ENCODE measurements at places on chromosomes 16 and 17.

DNA sequence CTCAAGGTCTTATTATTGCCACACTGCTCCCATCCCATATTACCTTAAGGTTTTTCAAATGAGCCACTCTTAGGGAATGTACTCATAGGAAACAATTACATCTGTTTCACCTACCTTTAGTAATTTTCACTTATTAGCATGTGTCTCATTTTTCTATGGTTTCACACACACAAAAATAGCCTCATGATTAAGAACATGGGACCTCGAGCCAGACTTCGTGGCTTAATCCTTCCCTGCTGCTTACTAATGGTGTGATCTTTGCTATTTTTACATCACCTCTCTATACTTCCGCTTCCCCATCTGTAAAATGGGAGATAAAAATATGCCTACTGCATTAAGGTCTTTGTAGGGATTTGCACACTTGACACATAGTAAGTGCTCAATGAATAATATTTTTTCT lies 38.5 kb downstream of the OTOA start:
- no peak for DNase-seq

DNA sequence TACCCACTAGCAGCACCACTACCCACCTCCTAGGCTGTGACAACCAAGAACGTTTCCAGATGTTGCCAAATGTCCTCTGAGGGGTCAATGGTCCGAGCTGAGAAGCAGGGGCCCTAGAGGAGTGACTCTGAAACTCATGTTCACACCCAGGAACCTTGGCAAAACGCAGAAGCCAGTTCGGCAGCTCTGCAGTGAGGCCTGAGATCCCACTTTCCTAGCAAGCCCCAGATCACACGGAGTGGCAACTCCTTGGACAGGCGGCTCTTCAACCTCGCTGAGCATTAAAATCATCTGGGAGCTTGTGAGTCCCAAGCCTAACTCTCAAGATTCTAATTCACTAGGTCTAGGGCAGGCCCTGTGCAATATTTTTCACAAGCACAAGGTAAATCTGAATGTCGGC lies 17.3 kb downstream of the ELAC2 start:
- no peak for DNase-seq

- DNase-seq, result no peak
Measured at GRCh38 chr16:86608301-86608747, 30.0 kb downstream of the FOXL1 start.

DNA sequence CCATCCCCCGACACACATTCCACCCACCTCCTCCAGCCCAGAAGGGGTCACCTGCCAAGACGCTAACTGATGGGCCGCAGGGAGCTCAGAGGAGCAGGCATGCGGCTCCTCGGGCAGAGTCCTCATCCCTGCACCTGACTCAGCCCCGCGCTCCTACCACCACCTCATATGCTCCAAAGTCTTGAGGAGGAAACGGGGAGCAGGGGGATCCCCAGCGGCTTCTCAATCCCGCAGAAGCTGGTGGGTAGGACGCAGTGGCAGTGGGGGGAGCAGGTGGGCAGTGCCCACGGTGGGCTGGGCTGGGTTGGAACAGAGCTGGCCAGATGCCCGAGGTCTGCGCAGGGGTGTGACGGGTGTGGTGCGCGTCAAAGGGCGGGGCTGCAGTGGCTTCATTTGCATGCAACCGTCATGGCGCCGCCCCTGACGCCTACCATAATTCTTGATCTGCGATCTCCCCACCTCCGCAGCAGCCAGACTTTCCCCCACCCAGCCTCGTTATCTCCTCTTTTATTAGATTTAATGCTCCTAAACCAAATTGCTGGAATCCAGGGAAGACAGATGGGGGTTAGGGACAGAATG lies 39.0 kb upstream of the EMP2 start:
- DNase-seq, result no peak

DNA sequence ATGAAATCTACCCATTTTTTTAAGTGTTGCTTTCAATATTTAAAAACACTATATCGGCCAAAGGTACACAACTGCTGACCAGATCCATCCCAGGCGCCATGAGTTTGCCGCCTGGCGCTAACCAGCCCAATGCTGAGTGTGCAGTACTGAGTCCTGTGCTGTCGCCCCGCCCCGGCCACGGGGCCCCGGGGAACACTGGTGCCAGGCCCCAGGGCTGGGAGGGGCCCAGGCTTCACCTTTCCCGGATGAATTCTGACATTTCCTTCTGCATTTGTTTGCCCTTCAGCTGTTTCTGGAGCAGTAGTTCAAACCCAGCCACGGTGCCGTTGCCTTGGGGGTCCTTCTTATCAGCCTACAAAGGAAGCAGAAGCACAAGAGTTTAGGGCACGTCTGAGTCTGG lies 37.8 kb upstream of the RCVRN start:
- no peak for DNase-seq

DNA sequence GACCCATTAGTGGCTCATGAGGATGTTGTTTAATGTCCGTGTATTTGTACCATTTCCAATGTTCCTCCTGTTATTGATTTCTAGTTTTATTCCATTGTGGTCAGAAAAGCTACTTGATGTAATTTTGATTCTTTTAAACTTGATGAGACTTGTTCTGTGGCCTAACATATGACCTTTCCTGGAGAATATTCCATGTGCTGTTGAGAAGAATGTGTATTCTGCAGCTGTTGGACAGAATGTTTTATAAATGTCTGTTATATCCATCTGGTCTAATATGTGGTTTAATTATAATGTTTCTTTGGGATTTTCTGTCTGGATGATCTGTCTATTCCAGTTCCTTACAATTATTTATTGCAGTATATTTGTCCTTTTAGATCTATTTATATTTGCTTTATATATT lies 2.9 kb upstream of the ABCA10 start:
- DNase-seq, result no peak

DNA sequence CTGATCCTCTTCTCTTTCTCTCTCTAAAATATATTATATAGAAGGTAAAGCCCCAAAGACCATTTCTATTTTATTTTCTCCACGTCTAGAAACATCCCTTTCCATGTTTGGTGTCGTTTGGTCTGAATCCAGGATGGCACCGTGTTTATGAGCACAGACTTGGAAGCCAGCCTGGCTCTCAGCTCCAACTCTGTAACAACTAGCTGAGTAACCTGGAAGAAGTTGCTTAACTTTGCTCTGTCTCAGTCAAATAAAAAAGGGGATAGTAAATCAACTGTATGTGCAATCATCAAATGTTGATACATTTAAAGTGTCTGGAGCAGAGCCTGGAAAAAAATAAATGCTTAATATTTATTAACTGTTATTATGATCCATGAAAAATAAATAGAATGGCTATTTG lies 249.8 kb upstream of the MAF start:
- DNase-seq, result no peak

GRCh38 chr16:46748775-46749705 lies 896 bp upstream of the MYLK3 start:
- no peak for DNase-seq

- no peak for DNase-seq
Measured at GRCh38 chr17:78719630-78720298, 62.3 kb downstream of the CYTH1 start.

DNA sequence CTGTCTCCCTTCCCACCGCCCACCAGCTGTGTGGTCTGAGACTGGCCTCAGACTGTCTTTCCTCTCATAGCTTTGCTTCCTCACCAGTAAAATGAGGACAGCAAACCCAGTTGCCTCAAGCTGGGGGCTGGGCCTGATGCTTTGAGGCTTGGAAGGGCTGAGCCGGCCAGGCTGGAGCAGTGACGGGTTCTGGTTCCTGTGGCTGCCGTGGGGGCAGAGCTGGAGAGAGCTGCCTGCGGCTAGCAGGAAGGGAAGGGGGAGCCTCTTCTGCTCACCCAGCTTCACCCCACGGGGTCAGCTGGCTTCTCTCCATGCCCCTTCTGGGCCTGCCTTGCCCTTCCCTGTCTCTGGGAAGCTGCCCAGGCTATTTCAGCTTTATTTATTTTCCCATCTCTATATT lies 23.7 kb downstream of the LASP1 start:
- no peak for DNase-seq

GRCh38 chr17:11406716-11407115 lies 165.7 kb downstream of the SHISA6 start:
- no peak for DNase-seq

- no peak for DNase-seq
Measured at GRCh38 chr17:19787733-19788357, 39.7 kb upstream of the ALDH3A1 start.

GRCh38 chr16:71895679-71896365 lies 491 bp downstream of the IST1 start:
- DNase-seq, result no peak

DNA sequence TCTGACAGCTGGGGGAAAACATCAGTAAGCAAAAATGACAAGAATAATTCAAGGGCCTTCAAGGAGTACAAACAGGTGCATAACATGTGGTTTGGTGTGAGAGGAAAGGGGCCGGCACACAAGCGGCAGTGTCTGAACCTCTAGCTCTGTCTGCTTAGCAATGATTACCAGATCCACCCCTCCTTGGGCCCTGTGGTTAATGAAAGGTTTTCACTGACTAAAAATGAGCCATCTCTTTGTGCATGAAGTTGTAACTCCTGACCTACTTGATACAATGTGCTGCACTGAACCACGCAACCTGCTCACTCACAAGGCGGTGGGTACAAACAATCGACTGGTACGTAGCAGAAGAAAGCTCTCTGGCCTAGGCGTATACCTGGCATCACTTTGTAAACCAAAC lies 15.1 kb downstream of the FAM117A start:
- peak; percentile 57 for DNase-seq

DNA sequence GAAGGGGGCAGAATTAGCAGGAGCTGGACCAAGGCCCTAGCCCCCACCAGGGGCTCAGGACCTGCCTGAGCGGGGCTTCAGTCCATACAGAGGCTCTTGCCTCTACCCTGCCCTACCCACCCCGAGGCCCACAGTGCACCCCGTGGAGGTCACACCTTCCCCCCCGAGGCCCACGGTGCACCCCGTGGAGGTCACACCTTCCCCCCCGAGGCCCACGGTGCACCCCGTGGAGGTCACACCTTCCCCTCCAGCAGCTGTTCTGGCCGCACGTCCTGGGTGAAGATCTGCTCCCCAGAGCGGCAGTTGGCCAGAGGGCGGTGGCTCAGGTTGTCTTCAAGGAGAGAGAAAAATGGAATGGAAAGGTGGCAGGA lies 11.4 kb downstream of the CASKIN2 start:
- DNase-seq, result no peak

- DNase-seq, result no peak
Measured at GRCh38 chr16:56758432-56758831, 28.5 kb downstream of the NUP93 start.

DNA sequence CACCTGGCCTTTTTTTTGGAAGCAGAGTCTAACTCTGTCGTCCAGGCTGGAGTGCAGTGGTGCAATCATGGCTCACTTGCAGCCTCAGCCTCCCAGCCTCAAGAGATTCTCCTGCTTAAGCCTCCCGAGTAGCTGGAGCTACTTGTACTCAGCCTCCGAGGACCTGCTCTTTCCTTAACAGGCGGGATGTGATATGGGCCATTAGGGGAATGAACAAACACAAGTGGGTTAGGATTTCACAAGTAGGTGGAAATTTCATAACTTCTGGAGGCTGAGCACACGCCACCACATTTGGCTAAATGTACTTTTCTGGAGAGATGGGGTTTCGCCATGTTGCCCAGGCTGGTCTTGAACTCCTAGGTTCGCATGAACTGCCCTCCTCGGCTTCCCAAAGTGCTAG lies 4.1 kb downstream of the PAM16 start:
- DNase-seq, result no peak

Measured in effector memory CD4-positive, alpha-beta T cell (primary cell).